ENCODE measurements at places on chromosomes 5 and 9. TPM values are rescaled to one million over a fixed set of nuclear protein-coding genes. Genes with fewer than 3 reads are reported as not detected.

The SAXO1 gene
- total RNA-seq = not detected

The ADGRD2 gene
- total RNA-seq = not detected

The LTC4S gene
- 3.8 TPM for total RNA-seq

The LHX2 gene
- 0.49 TPM for total RNA-seq

The FBLL1 gene
- total RNA-seq = not detected

The CETN3 gene
- 17.0 TPM for total RNA-seq

The RNF208 gene
- total RNA-seq = 1.4 TPM

The SLC36A2 gene
- total RNA-seq = not detected
